CD4-positive, alpha-beta T cell treated with Interleukin-2 at 100 ng/mL for 4 hours (primary cell): ENCODE measurements at places on chromosomes 6 and 20.

DNA sequence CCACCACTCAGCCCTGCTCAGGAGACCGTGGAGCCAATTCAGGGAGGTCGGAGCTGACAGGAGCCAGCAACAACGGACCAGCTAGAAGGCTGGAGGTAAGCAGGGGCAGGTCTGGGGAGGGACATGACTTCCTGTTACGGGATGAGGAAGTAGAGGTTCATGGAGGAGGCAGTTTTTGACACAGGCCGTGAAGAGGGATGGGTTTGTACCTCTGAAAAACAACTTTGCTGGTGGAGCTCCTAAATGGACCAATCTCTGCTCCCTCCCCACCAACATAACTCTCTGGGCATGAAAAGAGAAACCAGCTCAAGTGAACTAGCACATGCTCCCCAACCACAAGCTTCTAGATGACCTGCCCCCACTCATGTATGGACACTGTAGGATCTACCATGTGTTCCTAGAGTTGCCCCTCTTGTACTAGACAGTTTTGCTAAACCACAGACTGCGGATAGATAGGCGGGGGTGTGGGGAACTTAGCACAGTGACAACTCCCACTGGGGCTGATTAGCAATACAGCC lies 31.4 kb downstream of the RALGAPA2 start:
- DNase-seq, result no peak

GRCh38 chr20:4891997-4892396 lies 109.3 kb downstream of the SLC23A2 start:
- DNase-seq, result no peak

- DNase-seq, result no peak
Observed at GRCh38 chr20:54174457-54175175, 830 bp upstream of the CYP24A1 start.

- DNase-seq, result no peak
Observed at GRCh38 chr6:22411376-22412105, 114.7 kb upstream of the PRL start.
